ENCODE measurements at places on chromosomes 4 and X. TPM values are rescaled to one million over a fixed set of nuclear protein-coding genes. Genes with fewer than 3 reads are reported as not detected.

ITIH6 gene
- not detected for total RNA-seq

PHKA1 gene
- 7.2 TPM for total RNA-seq

NPY2R gene
- total RNA-seq, result 0.41 TPM

PKD2 gene
- 29.4 TPM for total RNA-seq

GRIA3 gene
- total RNA-seq, result 3.0 TPM

SMIM10L2A gene
- 5.0 TPM for total RNA-seq

GLRA3 gene
- total RNA-seq, result not detected

FGFR3 gene
- 19.5 TPM for total RNA-seq

SMPX gene
- not detected for total RNA-seq

ANKRD50 gene
- 25.0 TPM for total RNA-seq

GRCh38 chrX:38216642-38217041 is 4.0 kb downstream of the SRPX start:
- no peak overlapping the region for H3K27ac ChIP-seq
- H3K4me3 ChIP-seq, result no peak overlapping the region
- no peaks in the 10 kb centered on the region for H3K36me3 ChIP-seq
- peaks cover 2% of the 10 kb centered on the region for H3K27me3 ChIP-seq
- DNase-seq, result no peak

DNA sequence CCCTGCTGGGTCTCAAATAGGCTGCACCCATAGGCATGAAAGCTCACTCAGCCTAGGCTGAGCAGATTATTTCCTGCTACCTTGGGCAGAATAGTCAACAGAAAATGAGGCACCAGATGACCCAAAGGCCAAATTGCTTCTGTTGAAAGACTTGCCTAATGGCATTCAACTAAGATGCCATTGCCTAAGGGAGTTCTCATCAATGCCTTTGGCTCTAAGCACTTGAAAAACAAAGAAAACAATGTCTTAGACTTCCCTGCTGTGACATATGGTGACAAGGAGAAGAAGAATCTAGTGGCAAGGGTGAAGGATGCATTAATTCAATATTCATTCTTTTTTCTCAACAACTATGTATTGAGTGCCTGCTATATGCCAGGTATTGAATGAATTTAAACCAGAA is 25.7 kb upstream of the PCDH19 start:
- H3K4me3 ChIP-seq, result no peak overlapping the region
- H3K36me3 ChIP-seq, result no peaks in the 10 kb centered on the region
- no peaks in the 10 kb centered on the region for H3K27me3 ChIP-seq
- H3K27ac ChIP-seq, result no peak overlapping the region
- peaks cover 9% of the 10 kb centered on the region for H3K4me1 ChIP-seq

DNA sequence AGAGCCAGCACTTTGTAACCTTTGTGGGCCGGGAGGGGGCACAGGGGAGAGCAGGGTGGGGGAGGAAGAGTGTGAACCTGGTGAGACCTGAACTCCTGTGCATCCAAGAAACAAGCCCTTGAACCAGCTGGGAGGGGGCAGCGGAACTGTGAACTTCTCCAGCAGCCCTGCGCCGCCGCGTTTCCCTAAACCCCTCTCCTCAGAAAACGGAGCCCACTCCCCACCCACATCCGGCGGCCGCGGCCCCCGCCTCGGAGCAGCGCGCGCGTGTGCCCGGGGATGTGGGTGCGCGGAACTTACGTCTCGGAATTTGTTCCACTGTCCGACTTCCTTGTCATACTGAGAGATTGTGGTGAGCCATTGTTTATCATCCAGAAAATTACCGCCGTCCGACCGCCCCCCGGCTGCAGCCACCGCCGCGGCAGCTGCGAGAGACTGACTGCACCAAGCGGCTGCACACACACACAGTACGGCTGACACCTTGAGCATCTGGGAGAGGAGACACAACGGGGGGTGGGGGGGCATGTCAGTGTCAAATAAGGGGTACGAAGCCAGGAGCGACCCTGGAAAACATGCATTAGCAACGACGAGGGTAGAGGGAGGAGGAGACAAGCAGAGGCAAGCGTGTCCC is 494 bp downstream of the SPOCK3 start:
- H3K27me3 ChIP-seq, result peaks cover 21% of the 10 kb centered on the region
- H3K4me1 ChIP-seq, result no peaks in the 10 kb centered on the region
- peak; percentile 53 for DNase-seq
- H3K4me3 ChIP-seq, result peak overlapping the region; percentile 84

DNA sequence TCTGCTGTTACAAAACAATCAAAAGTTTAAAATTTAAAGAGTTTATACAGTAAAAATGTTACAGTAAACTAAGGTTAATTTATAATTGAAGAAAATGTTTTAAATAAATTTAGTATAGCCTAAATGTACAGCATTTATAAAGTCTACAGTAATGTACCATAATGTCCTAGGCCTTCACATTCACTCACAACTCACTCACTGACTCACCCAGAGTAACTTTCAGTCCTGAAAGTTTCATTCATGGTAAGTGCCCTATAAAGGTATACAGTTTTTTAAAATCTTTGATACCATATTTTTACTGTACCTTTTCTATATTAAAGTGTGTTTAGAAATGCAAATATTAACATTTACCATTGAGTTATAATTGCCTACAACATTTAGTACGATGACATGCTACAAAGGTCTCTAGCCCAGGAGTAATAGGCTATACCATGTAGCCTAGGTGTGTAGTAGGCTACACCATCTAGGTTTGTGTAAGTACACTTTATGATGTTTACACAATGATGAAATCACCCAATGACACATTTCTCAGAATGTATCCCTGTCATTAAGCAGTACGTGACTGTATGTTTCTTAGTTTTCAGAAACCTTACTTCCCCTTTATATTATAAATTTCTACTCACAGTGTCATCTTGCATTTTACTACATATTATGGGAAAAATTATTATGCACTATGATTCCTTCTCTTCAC is 320.8 kb downstream of the ADAM29 start:
- no peaks in the 10 kb centered on the region for H3K36me3 ChIP-seq
- H3K27me3 ChIP-seq, result no peaks in the 10 kb centered on the region
- H3K4me1 ChIP-seq, result no peaks in the 10 kb centered on the region
- H3K4me3 ChIP-seq, result no peak overlapping the region

DNA sequence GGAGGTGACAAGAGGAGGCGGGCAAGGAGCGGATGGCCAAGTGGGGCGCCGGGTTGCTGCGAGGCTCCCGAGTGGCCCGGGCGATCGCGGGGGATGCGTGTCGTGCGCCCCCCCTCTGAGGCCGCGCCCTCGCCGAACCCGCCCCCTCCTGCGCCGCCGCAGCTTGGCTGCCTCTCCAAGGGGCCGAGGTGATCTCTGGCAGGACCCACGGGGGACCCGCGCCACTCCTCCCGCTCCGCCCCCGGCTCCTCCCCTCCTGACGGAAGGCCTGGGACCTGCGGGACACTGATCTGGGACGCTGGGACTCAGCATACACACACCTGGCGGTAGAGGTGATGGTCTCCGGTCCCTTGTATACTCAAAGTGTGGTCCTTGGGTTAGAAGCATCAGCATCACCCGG is 21.9 kb upstream of the FAM47C start:
- no peak overlapping the region for H3K27ac ChIP-seq
- peaks cover 2% of the 10 kb centered on the region for H3K4me1 ChIP-seq
- H3K4me3 ChIP-seq, result peak overlapping the region; percentile 52
- H3K36me3 ChIP-seq, result no peaks in the 10 kb centered on the region
- H3K27me3 ChIP-seq, result no peaks in the 10 kb centered on the region
- no peak for DNase-seq

GRCh38 chr4:86014599-86014998 is 345.3 kb downstream of the MAPK10 start:
- H3K27me3 ChIP-seq, result no peaks in the 10 kb centered on the region
- no peak for DNase-seq
- no peaks in the 10 kb centered on the region for H3K36me3 ChIP-seq
- no peak overlapping the region for H3K4me3 ChIP-seq

GRCh38 chrX:134551376-134552048 is 91.5 kb downstream of the HPRT1 start:
- peaks cover 2% of the 10 kb centered on the region for H3K4me1 ChIP-seq
- H3K4me3 ChIP-seq, result peak overlapping the region; percentile 12
- H3K27me3 ChIP-seq, result peaks cover 34% of the 10 kb centered on the region

GRCh38 chr4:70984589-70984988 is 8.9 kb upstream of the DCK start:
- H3K27ac ChIP-seq, result no peak overlapping the region
- no peak for DNase-seq
- H3K27me3 ChIP-seq, result no peaks in the 10 kb centered on the region
- no peaks in the 10 kb centered on the region for H3K36me3 ChIP-seq
- no peaks in the 10 kb centered on the region for H3K4me1 ChIP-seq

- H3K36me3 ChIP-seq, result no peaks in the 10 kb centered on the region
- no peak overlapping the region for H3K4me3 ChIP-seq
- no peak for DNase-seq
- no peaks in the 10 kb centered on the region for H3K27me3 ChIP-seq
Measured at GRCh38 chr4:90071289-90072235, 55.6 kb upstream of the CCSER1 start.

- no peak overlapping the region for H3K27ac ChIP-seq
- no peaks in the 10 kb centered on the region for H3K27me3 ChIP-seq
- no peaks in the 10 kb centered on the region for H3K4me1 ChIP-seq
- H3K4me3 ChIP-seq, result no peak overlapping the region
- no peaks in the 10 kb centered on the region for H3K36me3 ChIP-seq
Measured at GRCh38 chr4:164350061-164350460, 403.9 kb upstream of the SMIM31 start.

GRCh38 chr4:3248811-3249661 is at the start of gene MSANTD1:
Gene MSANTD1 (plus strand): TSS chr4:3249159. CDS start chr4:3249223, 64 bp downstream.
- H3K36me3 ChIP-seq, result no peaks in the 10 kb centered on the region
- H3K4me3 ChIP-seq, result no peak within 1 kb of the TSS
- H3K27me3 ChIP-seq, result no peaks in the 10 kb centered on the region
- H3K27ac ChIP-seq, result no peak within 1 kb of the TSS
- H3K4me1 ChIP-seq, result peaks cover 8% of the 10 kb centered on the region

GRCh38 chr4:89725268-89725667 is 111.7 kb downstream of the SNCA start:
- H3K27me3 ChIP-seq, result no peaks in the 10 kb centered on the region
- DNase-seq, result no peak
- H3K4me3 ChIP-seq, result no peak overlapping the region
- H3K4me1 ChIP-seq, result no peaks in the 10 kb centered on the region

DNA sequence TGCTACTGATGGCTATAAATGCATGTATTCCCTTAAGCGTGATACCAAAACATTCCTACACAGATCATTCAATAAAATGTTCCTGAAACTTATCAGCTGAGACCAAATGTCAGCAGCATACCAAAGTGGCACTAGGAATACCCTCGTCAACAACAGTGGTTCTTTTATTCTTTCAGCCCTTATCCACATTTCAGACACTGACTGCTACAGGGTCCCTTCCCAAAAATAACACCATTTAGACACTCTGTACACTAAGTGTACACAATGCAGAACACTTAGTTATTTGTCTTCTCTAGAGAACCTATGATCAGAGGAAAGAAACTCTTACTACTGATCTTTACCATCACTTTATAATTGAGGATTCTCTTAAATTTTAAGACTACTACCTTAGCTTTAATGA is 94.1 kb downstream of the ATRX start:
- no peak for DNase-seq
- no peaks in the 10 kb centered on the region for H3K4me1 ChIP-seq
- H3K36me3 ChIP-seq, result no peaks in the 10 kb centered on the region

- no peaks in the 10 kb centered on the region for H3K4me1 ChIP-seq
- no peaks in the 10 kb centered on the region for H3K27me3 ChIP-seq
- no peaks in the 10 kb centered on the region for H3K36me3 ChIP-seq
- no peak for DNase-seq
- no peak overlapping the region for H3K27ac ChIP-seq
Measured at GRCh38 chr4:121975784-121976183, 23.9 kb upstream of the TRPC3 start.

DNA sequence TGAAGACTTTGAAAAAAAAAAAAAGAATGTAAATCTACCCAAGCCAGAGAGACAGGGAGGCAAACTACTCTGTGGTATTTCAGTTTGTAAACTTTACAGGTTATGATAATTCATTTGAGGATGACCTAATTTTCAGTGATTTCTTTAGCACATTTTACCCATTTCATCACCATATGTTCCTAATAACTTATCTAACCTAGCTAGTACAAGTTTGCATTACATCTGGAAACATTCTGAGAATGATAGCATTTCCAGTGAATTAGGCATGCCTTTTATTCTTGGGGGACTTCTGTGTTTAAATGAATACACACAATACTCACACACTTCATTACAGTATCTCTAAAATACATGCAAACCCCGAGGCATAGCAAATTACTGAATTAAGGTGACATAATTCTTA is 1055.5 kb downstream of the PCDH18 start:
- no peaks in the 10 kb centered on the region for H3K4me1 ChIP-seq
- no peak for DNase-seq
- H3K27ac ChIP-seq, result no peak overlapping the region
- no peaks in the 10 kb centered on the region for H3K27me3 ChIP-seq
- no peak overlapping the region for H3K4me3 ChIP-seq

DNA sequence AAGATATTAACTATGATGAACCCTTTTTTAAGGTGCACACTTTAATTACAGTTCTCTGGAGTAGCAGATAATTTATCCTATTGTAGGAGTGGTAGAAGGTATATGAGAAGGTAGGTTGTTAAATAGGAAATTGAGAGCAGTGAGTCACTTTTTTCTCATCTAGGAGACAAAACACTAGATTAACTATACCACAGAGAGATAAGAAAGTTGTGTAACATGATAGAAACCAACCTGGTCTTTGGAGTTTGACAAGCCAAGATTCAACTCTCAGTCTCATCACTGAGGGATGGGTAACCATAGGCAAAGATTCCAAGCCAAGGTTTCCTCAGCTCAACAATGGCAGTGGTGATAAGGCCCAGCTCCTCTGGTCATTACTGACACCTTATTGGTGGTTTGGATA is 104.0 kb downstream of the MAD2L1 start:
- no peaks in the 10 kb centered on the region for H3K36me3 ChIP-seq
- H3K27me3 ChIP-seq, result no peaks in the 10 kb centered on the region
- no peak overlapping the region for H3K4me3 ChIP-seq
- H3K4me1 ChIP-seq, result no peaks in the 10 kb centered on the region
- no peak overlapping the region for H3K27ac ChIP-seq
- no peak for DNase-seq

- H3K27ac ChIP-seq, result no peak overlapping the region
- no peak overlapping the region for H3K4me3 ChIP-seq
- no peaks in the 10 kb centered on the region for H3K36me3 ChIP-seq
- no peaks in the 10 kb centered on the region for H3K4me1 ChIP-seq
Measured at GRCh38 chrX:4379071-4379470, 665.6 kb upstream of the PRKX start.

DNA sequence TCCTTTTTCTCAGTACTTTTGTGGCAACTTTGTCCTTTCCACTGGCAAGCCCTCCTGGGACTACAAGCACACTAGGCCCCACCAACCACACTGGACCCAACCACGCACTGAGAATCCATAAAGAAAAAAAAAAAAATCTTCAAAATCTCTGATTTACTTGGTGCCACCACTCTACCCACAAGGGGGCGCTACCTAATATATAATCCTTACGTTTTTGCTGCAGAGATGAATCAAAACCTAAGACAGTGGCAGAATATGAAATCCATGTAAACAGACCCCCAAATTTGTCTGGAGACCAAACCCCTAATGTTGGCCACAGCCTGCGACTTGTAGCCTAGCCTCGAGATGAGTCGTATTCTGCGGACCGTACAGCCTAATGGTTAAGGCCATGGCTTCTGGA is 63.5 kb upstream of the ARHGAP36 start:
- no peak overlapping the region for H3K4me3 ChIP-seq
- H3K4me1 ChIP-seq, result no peaks in the 10 kb centered on the region

Data from H1 (cell line).